ENCODE measurements at places on chromosomes 3 and 15.

GRCh38 chr15:48493084-48493762, 152.3 kb downstream of the FBN1 start:
- DNase-seq: no peak

- no peak for DNase-seq
Measured at GRCh38 chr3:148240351-148240750, 457.4 kb upstream of the AGTR1 start.

DNA sequence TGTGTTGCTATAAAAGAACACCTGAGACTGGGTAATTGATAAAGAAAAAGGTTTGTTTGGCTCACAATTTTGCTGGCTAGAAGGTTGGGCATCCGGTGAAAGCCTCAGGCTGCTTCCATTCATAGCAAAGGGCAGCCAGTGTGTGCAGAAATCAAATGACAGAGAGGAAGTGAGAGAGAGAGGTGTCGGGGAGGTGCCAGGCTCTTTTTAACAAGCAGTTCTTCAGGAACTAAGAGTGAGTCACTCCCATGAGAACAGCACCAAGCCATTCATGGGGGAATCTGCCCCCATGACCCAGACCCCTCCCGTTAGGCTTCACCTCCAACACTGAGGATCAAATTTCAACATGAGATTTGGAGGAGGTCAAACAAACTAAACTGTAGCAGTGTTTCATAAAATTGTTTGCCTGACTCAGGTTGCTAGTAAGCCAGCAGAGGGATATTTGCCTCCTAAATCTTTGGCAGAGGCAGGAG, 4.5 kb upstream of the PARP15 start:
- no peak for DNase-seq

DNA sequence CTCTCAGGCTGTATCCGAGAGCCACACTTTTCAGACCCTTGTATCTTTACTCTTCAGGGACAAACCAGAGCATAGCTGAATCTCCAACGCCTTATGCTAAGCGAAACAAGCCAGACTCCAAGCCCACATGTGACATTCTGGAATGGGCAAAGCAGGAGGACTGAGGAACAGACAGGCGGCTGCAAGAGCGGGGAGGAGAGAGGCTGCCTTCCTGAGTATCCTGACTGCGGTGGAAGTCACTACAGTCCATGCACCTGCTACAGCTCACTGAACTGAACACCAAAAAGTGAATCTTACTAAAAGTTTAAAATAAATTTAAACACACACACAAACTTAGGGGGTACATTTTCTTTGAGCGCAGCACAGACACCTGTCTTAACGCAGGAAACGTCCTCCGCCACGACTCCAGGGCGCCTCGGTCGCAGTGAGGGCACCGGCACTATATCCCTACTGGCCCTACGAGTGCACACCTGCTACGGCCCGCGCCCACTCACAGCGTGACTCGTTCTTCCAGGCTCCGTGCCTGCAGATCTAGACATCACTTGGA, 1.4 kb downstream of the CYFIP1 start:
- DNase-seq: no peak

DNA sequence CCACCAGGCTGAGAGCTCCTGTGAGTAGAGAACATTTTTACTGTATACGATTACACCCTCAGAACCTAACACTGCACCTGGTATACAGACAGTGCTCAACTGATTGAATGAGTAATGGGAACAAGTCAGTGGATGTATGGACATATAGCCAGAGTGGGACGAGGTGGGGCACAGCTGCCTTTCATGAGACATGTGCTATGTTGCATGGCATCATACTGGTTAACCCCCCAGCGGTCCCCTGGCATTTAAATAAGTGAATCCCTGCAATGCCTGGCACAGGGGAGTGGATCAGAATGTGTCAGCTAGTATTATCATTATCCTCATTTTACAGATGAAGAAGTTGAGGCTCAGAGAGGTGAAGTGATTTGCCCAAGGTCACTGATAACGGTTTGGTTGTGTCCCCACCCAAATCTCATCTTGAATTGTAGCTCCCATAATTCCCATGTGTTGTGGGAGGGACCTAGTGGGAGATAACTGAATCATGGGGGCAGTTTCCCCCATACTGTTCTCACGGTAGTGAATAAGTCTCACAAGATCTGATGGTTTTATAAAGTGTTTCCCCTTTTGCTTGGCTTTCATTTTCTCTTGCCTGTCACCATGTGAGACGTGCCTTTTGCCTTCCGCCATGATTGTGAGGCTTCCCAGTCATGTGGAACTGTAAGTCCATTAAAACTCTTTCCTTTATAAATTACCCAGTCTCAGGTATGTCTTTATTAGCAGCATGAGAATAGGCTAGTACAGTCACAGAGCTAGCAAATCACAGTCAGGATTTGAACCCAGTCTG, 56.0 kb upstream of the ATP2B2 start:
- no peak for DNase-seq

GRCh38 chr3:42497009-42497731, 5.3 kb upstream of the VIPR1 start:
- DNase-seq: no peak

Measured in NCI-H345 (cell line).